ENCODE measurements at places on chromosomes 5 and 9.

- peak; percentile 66 for DNase-seq
Measured at GRCh38 chr9:115121181-115121580, 3.2 kb upstream of the TNC start.

DNA sequence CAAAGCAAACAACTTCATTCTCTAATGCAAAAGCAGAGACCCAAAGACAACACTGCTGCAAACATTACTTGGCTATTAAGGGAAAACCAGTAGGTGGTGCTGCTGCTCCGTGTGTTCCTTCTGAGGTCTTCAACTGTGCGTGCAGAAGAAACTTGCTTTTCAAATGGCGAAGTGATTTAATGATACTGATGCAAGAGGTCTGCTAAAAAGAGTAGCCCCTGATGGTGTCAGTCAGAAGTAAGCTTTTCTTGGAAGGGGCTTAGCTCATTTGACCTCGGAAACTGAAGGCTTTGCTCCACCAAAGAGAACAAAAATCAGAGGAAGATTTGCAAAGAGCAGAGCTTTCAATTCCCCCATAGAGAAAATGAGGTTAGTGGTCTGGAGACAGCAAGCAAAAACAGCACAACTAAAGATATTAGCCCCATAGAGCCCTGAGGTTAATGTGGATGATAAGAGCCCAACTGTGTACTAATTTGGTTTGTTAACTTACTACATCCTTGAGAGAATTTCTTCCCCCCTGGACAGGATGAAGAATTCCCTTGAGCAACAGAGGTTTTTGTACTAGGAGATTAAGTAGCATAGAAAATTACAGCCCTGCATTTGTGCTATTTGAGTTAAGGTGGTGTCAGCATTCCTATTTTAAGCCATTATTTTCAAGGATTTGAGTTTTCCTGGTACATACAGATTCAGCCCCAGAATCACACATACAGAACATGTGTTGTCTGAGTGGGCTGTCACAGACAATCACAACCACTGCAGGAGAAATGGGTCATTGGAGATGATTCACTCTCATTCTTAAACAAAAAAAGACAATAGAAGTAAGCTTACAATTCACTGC, 153.2 kb upstream of the C9orf72 start:
- peak; percentile 56 for DNase-seq

DNA sequence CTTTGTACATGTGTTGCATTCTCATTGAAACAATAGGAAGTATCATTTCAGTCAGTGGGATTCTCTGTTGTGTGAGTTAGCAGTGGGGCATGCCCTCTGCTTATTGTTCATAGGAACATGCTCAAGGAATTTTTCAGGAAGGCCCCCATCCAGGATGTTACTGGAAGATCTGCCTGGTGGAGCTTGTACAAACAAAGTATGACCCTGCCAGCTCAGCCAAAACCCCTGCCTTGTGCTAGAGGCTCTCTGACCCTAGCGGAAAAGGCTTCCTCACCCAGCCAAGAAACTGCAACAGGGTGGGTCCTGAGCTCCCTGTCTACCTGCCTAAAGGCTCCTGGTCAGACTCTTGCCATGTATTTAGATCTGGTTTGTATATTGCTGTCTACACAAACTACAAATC, 43.2 kb downstream of the MRRF start:
- no peak for DNase-seq

GRCh38 chr9:116318468-116319374, 165.1 kb downstream of the PAPPA start:
- DNase-seq: peak; percentile 88

DNA sequence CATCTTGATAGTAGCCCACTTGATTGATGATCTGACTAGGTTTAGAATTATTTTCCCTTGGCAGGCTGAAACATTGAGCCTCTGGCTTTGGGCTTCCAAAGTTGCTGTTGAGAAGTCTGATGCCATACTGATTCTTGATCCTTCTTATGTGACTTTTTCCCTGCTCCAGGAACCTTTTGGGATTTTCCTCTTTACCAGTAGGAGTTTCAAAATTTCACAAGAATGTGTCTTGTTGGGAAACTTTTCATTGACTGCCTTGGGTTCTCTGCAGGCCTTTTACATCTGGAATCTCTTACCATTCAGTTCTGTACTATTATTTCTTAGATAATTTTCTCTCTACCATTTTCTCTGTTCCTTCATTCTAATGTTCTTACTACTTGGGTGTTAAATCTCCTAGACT, 20.0 kb downstream of the STC2 start:
- DNase-seq: peak; percentile 52

Data from AG10803 (cell line).